ENCODE measurements at places on chromosomes 3 and 15. TPM values are rescaled to one million over a fixed set of nuclear protein-coding genes. Genes with fewer than 3 reads are reported as not detected.
A peak's percentile ranks its signal among the peaks of the same experiment; 100 is the strongest.

GRCh38 chr15:29322415-29322814 is 52.8 kb upstream of the NSMCE3 start:
- no peak overlapping the region for H3K4me3 ChIP-seq
- no peak for DNase-seq
- peaks cover 33% of the 10 kb centered on the region for H3K27me3 ChIP-seq
- H3K36me3 ChIP-seq: no peaks in the 10 kb centered on the region

DNA sequence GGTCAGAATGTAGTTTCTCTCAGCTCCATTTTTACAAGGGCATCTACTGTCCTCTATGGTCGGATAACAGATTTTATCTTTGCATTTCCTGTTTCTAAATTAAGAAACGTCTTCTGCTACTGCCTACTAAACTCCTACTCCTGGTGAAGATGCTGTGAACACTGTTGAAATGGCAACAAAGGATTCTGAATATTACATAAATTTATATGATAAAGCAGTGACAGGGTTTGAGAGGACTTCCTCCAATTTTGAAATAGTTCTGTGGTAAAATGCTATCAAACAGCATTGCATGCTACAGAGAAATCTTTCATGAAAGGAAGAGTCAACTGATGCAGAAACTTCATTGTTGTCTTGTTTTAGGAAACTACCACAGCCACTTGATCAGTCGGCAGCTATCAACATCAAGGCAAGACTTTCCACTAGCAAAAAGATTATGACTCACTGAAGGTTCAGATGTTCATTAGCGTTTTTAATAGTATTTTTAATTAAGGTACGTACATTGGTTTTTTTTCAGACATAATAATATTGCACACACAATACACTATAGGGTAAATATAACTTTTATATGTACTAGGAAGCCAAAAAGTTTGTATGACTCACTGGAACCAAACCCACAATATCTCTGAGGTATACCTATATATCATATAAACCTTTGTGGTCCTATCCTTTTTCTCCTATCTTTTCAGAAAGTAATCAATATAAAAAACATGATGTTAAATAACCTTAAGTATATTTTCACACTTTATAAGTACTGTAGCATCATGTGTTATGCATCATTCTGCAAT is 156.1 kb downstream of the STAG1 start:
- DNase-seq: peak; percentile 23
- peaks cover 7% of the 10 kb centered on the region for H3K4me1 ChIP-seq
- no peak overlapping the region for H3K4me3 ChIP-seq
- H3K27me3 ChIP-seq: no peaks in the 10 kb centered on the region
- no peak overlapping the region for H3K27ac ChIP-seq

- H3K36me3 ChIP-seq: no peaks in the 10 kb centered on the region
- H3K4me1 ChIP-seq: peaks cover 22% of the 10 kb centered on the region
- DNase-seq: no peak
- H3K4me3 ChIP-seq: no peak overlapping the region
- H3K27me3 ChIP-seq: no peaks in the 10 kb centered on the region
- no peak overlapping the region for H3K27ac ChIP-seq
Measured at GRCh38 chr15:66022163-66022525, 152.9 kb downstream of the RAB11A start.

GRCh38 chr15:57109005-57109404 is 190.6 kb downstream of the TCF12 start:
- H3K4me3 ChIP-seq: no peak overlapping the region
- H3K4me1 ChIP-seq: no peaks in the 10 kb centered on the region
- no peaks in the 10 kb centered on the region for H3K36me3 ChIP-seq
- H3K27me3 ChIP-seq: no peaks in the 10 kb centered on the region

- DNase-seq: no peak
- H3K4me1 ChIP-seq: no peaks in the 10 kb centered on the region
- H3K4me3 ChIP-seq: no peak overlapping the region
- H3K27ac ChIP-seq: no peak overlapping the region
- H3K27me3 ChIP-seq: no peaks in the 10 kb centered on the region
- no peaks in the 10 kb centered on the region for H3K36me3 ChIP-seq
Measured at GRCh38 chr3:67325231-67325630, 327.1 kb downstream of the KBTBD8 start.

DNA sequence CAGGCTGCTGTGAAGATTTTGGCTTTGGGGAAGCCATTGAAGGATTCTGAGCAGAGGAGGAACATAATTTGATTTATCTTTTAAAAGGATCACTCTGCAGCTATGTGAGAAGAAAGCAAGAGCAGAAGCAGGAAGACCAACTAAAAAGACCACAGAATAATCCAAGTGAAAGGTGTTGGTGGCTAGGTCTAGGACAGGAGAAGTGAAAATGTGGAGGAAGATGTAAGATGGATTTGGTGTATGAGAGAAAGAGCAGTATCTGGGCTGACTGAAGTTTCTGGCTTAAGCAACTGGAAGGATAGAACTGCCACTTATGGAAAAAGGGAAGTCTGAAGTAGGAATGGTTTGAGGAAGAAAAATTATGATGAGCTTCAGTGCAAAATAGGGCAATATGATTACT is 62.0 kb downstream of the SFMBT1 start:
- no peak overlapping the region for H3K4me3 ChIP-seq
- H3K36me3 ChIP-seq: no peaks in the 10 kb centered on the region
- no peaks in the 10 kb centered on the region for H3K27me3 ChIP-seq
- no peak for DNase-seq
- no peak overlapping the region for H3K27ac ChIP-seq

GRCh38 chr3:18217507-18218174 is 207.5 kb downstream of the SATB1 start:
- H3K27me3 ChIP-seq: no peaks in the 10 kb centered on the region
- H3K4me1 ChIP-seq: peaks cover 12% of the 10 kb centered on the region
- H3K4me3 ChIP-seq: no peak overlapping the region

GRCh38 chr3:159273608-159274007 is 471.8 kb downstream of the MFSD1 start:
- no peak overlapping the region for H3K27ac ChIP-seq
- H3K36me3 ChIP-seq: no peaks in the 10 kb centered on the region
- no peak overlapping the region for H3K4me3 ChIP-seq
- peak; percentile 68 for DNase-seq
- peaks cover 9% of the 10 kb centered on the region for H3K4me1 ChIP-seq

DNA sequence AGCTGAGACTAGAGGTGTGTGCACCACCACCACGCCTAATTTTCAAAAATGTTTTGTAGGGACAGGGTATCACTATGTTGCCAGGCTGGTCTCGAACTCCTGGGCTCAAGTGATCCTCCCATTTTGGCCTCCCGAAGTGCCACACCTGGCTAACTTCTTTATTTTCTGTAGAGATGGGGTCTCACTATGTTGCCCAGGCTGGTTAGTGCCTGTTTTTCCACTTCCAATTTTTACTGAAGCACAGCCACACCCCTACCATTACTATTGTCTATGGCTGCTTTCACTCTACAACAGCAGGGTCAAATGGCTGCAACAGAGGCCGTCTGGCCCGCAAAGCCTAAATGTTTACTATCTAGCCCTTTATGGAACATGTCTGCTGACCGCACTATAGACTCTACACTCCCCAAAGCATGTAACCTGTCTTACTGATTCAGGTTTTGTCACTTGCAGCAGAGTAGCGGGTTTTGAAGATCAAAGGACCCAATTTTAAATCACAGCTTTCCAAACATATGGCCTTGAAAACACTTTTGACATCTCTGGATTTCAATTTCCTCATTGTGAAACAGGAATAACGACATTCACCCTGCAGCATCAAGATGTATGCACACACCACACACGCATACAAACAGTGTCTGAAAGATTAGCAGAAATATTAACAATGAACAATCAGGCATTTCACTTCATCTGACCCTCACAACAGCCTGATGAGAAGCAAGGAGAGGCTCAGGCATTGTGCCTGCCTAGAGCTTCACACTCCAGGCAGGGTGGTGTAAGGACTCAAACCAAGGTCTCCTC is 46.1 kb downstream of the SCAP start:
- no peaks in the 10 kb centered on the region for H3K27me3 ChIP-seq
- peaks cover 27% of the 10 kb centered on the region for H3K36me3 ChIP-seq
- H3K27ac ChIP-seq: no peak overlapping the region
- peaks cover 12% of the 10 kb centered on the region for H3K4me1 ChIP-seq

GRCh38 chr3:72102112-72102616 is 317.2 kb upstream of the PROK2 start:
- no peaks in the 10 kb centered on the region for H3K4me1 ChIP-seq
- H3K36me3 ChIP-seq: no peaks in the 10 kb centered on the region
- DNase-seq: no peak
- no peak overlapping the region for H3K27ac ChIP-seq
- peaks cover 60% of the 10 kb centered on the region for H3K27me3 ChIP-seq

GRCh38 chr15:32706704-32707103 is 11.1 kb upstream of the GREM1 start:
- no peak overlapping the region for H3K4me3 ChIP-seq
- H3K4me1 ChIP-seq: peaks cover 39% of the 10 kb centered on the region
- no peaks in the 10 kb centered on the region for H3K36me3 ChIP-seq
- peak overlapping the region; percentile 64 for H3K27ac ChIP-seq

- DNase-seq: no peak
- H3K27ac ChIP-seq: no peak overlapping the region
- no peaks in the 10 kb centered on the region for H3K4me1 ChIP-seq
- peaks cover 18% of the 10 kb centered on the region for H3K27me3 ChIP-seq
- no peaks in the 10 kb centered on the region for H3K36me3 ChIP-seq
Measured at GRCh38 chr3:112233083-112233482, 60.9 kb downstream of the SLC9C1 start.

GRCh38 chr3:142279965-142280590 is 54.7 kb upstream of the GK5 start:
- no peak overlapping the region for H3K27ac ChIP-seq
- no peaks in the 10 kb centered on the region for H3K36me3 ChIP-seq
- H3K4me1 ChIP-seq: no peaks in the 10 kb centered on the region
- DNase-seq: peak; percentile 76
- no peak overlapping the region for H3K4me3 ChIP-seq
- no peaks in the 10 kb centered on the region for H3K27me3 ChIP-seq

- H3K36me3 ChIP-seq: no peaks in the 10 kb centered on the region
- no peak overlapping the region for H3K4me3 ChIP-seq
- peaks cover 3% of the 10 kb centered on the region for H3K4me1 ChIP-seq
- DNase-seq: peak; percentile 92
- no peak overlapping the region for H3K27ac ChIP-seq
- peaks cover 17% of the 10 kb centered on the region for H3K27me3 ChIP-seq
Measured at GRCh38 chr15:53072077-53072476, 281.9 kb upstream of the ONECUT1 start.

- no peaks in the 10 kb centered on the region for H3K4me1 ChIP-seq
- H3K27me3 ChIP-seq: no peaks in the 10 kb centered on the region
- H3K27ac ChIP-seq: no peak overlapping the region
- H3K36me3 ChIP-seq: peaks cover 2% of the 10 kb centered on the region
Measured at GRCh38 chr3:187929112-187929816, 184.0 kb upstream of the BCL6 start.

GRCh38 chr15:98322581-98322980 is 325.8 kb upstream of the IGF1R start:
- H3K36me3 ChIP-seq: no peaks in the 10 kb centered on the region
- no peaks in the 10 kb centered on the region for H3K4me1 ChIP-seq
- DNase-seq: no peak

GRCh38 chr3:186931532-186932280 is 1.4 kb downstream of the ST6GAL1 start:
- no peaks in the 10 kb centered on the region for H3K27me3 ChIP-seq
- H3K4me3 ChIP-seq: peak overlapping the region; percentile 77

- H3K36me3 ChIP-seq: no peaks in the 10 kb centered on the region
- no peak overlapping the region for H3K4me3 ChIP-seq
- H3K4me1 ChIP-seq: 0 out of 2 replicates have a peak, but pooled peaks cover 5% of the 10 kb centered on the region
- H3K27ac ChIP-seq: no peak overlapping the region
- peak; percentile 71 for DNase-seq
- no peaks in the 10 kb centered on the region for H3K27me3 ChIP-seq
Measured at GRCh38 chr3:78041486-78041885, 1001.6 kb downstream of the ROBO2 start.

GRCh38 chr3:179801263-179801662 is 148.4 kb downstream of the USP13 start:
- no peak overlapping the region for H3K27ac ChIP-seq
- no peaks in the 10 kb centered on the region for H3K4me1 ChIP-seq
- H3K27me3 ChIP-seq: no peaks in the 10 kb centered on the region
- H3K4me3 ChIP-seq: no peak overlapping the region

GRCh38 chr3:115760716-115761115 is 137.4 kb downstream of the GAP43 start:
- no peak overlapping the region for H3K4me3 ChIP-seq
- no peaks in the 10 kb centered on the region for H3K27me3 ChIP-seq
- DNase-seq: no peak
- H3K27ac ChIP-seq: no peak overlapping the region
- no peaks in the 10 kb centered on the region for H3K4me1 ChIP-seq

GRCh38 chr3:38834717-38835116 is 18.7 kb upstream of the SCN10A start:
- no peaks in the 10 kb centered on the region for H3K36me3 ChIP-seq
- H3K27ac ChIP-seq: no peak overlapping the region
- peaks cover 35% of the 10 kb centered on the region for H3K27me3 ChIP-seq
- no peak for DNase-seq
- peaks cover 7% of the 10 kb centered on the region for H3K4me1 ChIP-seq

GRCh38 chr3:6250167-6250566 is 610.7 kb upstream of the GRM7 start:
- H3K4me3 ChIP-seq: no peak overlapping the region
- no peak for DNase-seq
- H3K27ac ChIP-seq: no peak overlapping the region
- 0 out of 2 replicates have a peak, but pooled peaks cover 3% of the 10 kb centered on the region for H3K27me3 ChIP-seq
- no peaks in the 10 kb centered on the region for H3K4me1 ChIP-seq

- H3K27ac ChIP-seq: peak overlapping the region; percentile 82
- no peaks in the 10 kb centered on the region for H3K36me3 ChIP-seq
- H3K4me1 ChIP-seq: peaks cover 45% of the 10 kb centered on the region
- no peaks in the 10 kb centered on the region for H3K27me3 ChIP-seq
- DNase-seq: peak; percentile 80
Measured at GRCh38 chr3:167814441-167814951, 79.0 kb downstream of the SERPINI1 start.

LMLN gene
- total RNA-seq: 3.7 TPM

CCR1 gene
- not detected for total RNA-seq

PLCB2 gene
- total RNA-seq: 1.3 TPM

AADAC gene
- total RNA-seq: not detected

C3orf22 gene
- total RNA-seq: not detected

ZNF501 gene
- total RNA-seq: not detected

ACTC1 gene
- not detected for total RNA-seq

DUOXA2 gene
- not detected for total RNA-seq

GMPS gene
- total RNA-seq: 42.2 TPM

ZNF619 gene
- 6.0 TPM for total RNA-seq

ARRDC4 gene
- 7.1 TPM for total RNA-seq

MRAS gene
- total RNA-seq: 5.3 TPM

ACKR4 gene
- not detected for total RNA-seq

ZNF621 gene
- 21.9 TPM for total RNA-seq

U2SURP gene
- 55.6 TPM for total RNA-seq
